CD4-positive, CD25-positive, alpha-beta regulatory T cell (primary cell): ENCODE measurements at places on chromosomes 4 and X.
A peak's percentile ranks its signal among the peaks of the same experiment; 100 is the strongest.

DNA sequence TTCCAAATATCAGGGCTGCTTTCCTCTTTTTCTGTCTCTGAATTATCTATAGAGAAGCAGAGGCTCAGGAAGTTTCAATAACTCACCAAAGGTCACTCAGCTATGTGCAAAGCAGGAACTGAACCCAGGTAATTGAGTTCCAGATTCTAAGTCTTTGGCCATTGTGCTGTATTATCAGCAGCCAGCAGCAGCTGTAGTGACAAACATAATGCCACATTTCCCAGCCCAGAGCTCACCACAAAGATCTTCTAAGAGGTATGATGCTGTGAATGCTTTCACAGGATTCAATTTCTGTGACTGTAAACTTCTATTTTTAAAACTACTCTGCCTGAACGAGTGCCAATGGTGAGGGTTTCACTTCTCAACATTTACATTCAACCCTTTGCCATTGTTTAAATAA, 56.4 kb downstream of the SPOCK3 start:
- H3K4me1 ChIP-seq, result no peaks in the 10 kb centered on the region
- no peak overlapping the region for H3K4me3 ChIP-seq
- H3K27me3 ChIP-seq, result no peaks in the 10 kb centered on the region
- no peak for DNase-seq

- no peak overlapping the region for H3K27ac ChIP-seq
- H3K4me3 ChIP-seq, result no peak overlapping the region
- DNase-seq, result no peak
- no peaks in the 10 kb centered on the region for H3K36me3 ChIP-seq
Observed at GRCh38 chr4:82232891-82233290, 140.9 kb downstream of the HNRNPD start.

GRCh38 chrX:132442691-132443090, 46.1 kb downstream of the MBNL3 start:
- H3K4me3 ChIP-seq, result no peak overlapping the region
- H3K36me3 ChIP-seq, result no peaks in the 10 kb centered on the region
- H3K27ac ChIP-seq, result no peak overlapping the region

DNA sequence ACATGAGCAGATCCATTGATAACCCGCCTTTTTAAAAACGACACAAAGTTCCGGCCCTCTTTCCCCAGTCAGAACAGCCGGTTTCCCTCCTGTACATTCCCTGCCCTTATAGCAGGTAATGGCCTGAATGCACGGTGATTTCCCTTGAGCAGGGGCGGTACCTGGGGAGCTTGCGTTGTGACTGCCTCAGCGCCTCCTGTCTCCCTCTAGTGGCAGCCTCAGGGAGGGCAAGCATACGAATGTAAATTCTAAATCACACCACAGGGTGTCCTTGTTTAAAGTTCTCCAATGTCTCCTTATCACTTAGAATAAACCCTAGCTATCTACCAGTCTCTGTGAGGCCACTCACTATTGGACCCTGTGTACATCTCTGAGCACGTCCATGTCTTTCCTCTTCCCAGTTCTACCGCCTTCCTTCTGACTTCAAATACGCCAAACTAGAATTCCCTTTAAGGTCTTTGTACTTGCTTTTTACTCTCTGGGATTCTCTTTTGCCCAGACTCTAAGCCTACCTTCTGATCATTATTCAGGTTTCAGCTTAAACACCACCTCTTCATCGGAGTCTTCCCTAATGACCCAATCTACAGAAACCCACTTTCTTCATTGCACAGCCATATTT, 18.4 kb upstream of the LDB2 start:
- H3K36me3 ChIP-seq, result no peaks in the 10 kb centered on the region
- H3K4me1 ChIP-seq, result no peaks in the 10 kb centered on the region
- H3K4me3 ChIP-seq, result no peak overlapping the region
- no peaks in the 10 kb centered on the region for H3K27me3 ChIP-seq
- H3K27ac ChIP-seq, result no peak overlapping the region

- H3K4me3 ChIP-seq, result no peak overlapping the region
- H3K36me3 ChIP-seq, result no peaks in the 10 kb centered on the region
- no peak overlapping the region for H3K27ac ChIP-seq
Observed at GRCh38 chrX:40462795-40463194, 118.0 kb upstream of the ATP6AP2 start.

GRCh38 chrX:118623062-118623461, 104.3 kb upstream of the IL13RA1 start:
- H3K27me3 ChIP-seq, result no peaks in the 10 kb centered on the region
- peaks cover 70% of the 10 kb centered on the region for H3K36me3 ChIP-seq
- H3K4me3 ChIP-seq, result no peak overlapping the region
- no peaks in the 10 kb centered on the region for H3K4me1 ChIP-seq

DNA sequence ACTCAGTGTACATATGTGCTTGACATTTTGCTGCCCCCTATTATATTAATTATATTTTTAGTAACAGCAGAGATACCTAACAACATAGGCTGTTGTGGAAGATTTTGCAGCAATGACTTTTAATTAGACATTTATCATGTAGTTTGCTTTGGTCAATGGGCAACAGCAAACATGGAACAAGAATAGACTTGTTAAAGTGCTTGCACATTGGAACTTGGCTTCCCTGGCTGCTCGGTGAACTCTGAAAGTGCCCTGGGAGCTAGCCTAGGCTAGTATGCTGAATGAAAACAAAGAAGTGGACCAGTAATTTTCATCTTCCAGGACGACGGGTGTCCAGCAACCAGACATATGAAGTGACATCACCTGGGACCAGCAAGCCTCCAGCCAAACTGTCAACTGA, 1157.1 kb downstream of the ARAP2 start:
- DNase-seq, result no peak
- H3K27ac ChIP-seq, result no peak overlapping the region
- no peaks in the 10 kb centered on the region for H3K4me1 ChIP-seq
- no peak overlapping the region for H3K4me3 ChIP-seq

GRCh38 chrX:23559975-23560374, 107.3 kb upstream of the PRDX4 start:
- H3K36me3 ChIP-seq, result no peaks in the 10 kb centered on the region
- no peak overlapping the region for H3K27ac ChIP-seq
- no peaks in the 10 kb centered on the region for H3K27me3 ChIP-seq
- H3K4me1 ChIP-seq, result no peaks in the 10 kb centered on the region

DNA sequence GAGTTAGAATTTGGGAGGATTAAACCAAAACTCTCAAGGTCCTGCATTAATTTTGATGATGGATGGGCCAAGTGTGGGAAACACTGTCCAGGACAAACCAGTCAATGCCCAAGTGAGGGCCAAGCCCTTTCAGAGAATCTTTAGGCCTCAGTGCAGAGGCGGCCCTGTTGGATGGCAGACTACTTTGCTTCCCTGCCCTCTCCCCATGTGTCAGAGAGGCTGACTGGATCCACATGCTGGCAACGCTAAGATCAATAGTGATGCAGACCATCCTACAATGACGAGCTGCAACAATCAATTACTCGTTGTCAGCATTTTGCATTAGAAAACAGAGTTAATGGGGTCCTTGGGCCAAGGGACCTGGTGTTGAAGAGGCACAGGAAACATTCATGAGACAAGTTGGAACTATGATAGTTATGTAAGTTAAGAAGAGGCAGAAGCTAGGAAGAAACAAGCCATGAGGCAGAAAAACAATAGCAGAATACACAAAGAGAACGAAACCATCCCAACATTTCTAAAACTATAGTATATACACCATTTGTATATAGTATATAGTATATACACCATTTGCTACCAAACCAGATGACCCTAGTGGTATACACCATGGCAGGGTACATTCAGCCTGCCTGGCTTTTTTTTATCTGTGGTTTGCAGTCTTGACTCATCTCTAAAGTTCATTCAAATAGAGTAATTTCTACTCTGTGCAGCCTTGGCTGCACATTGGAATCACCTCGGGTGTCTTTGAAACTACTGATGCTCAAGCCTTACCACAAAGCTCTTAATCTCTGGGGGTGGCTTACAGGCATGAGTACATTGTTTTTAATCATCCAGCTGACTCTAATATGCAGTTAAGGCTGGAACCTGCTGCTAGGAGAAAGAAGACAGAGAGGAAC, 147.7 kb upstream of the GYPA start:
- no peak overlapping the region for H3K4me3 ChIP-seq
- H3K27me3 ChIP-seq, result no peaks in the 10 kb centered on the region
- no peaks in the 10 kb centered on the region for H3K4me1 ChIP-seq
- no peaks in the 10 kb centered on the region for H3K36me3 ChIP-seq
- no peak for DNase-seq
- H3K27ac ChIP-seq, result no peak overlapping the region

- DNase-seq, result no peak
- no peaks in the 10 kb centered on the region for H3K36me3 ChIP-seq
- H3K27ac ChIP-seq, result no peak overlapping the region
- no peaks in the 10 kb centered on the region for H3K27me3 ChIP-seq
- H3K4me1 ChIP-seq, result no peaks in the 10 kb centered on the region
Observed at GRCh38 chr4:73034896-73035295, 34.6 kb downstream of the COX18 start.

GRCh38 chrX:19990151-19990555, 708 bp downstream of the BCLAF3 start:
- no peak for DNase-seq
- peaks cover 7% of the 10 kb centered on the region for H3K4me1 ChIP-seq
- H3K27me3 ChIP-seq, result no peaks in the 10 kb centered on the region
- H3K4me3 ChIP-seq, result peak overlapping the region; percentile 83

- no peaks in the 10 kb centered on the region for H3K27me3 ChIP-seq
- H3K4me3 ChIP-seq, result no peak overlapping the region
- no peaks in the 10 kb centered on the region for H3K4me1 ChIP-seq
- H3K36me3 ChIP-seq, result no peaks in the 10 kb centered on the region
- no peak for DNase-seq
Observed at GRCh38 chrX:40132751-40133150, 35.0 kb upstream of the BCOR start.

DNA sequence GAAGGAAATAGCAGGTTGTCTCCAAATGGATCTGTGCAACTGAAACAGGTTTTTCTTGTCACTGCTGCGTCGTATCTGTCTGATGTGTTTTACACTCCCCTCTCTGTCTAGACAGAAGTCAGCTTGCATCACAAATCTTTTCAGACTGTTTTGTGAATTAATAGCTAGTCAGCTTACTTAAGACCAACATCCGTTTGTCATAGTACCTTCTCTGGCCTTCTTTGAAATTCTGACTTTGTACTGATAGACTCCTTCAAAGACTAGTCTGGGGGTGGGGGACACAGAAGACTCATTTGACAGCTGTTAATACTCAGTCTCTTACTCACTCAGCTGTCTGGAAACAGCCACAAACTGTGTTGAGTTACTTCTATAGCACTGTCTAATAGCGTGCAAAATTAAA, 197.8 kb downstream of the PALLD start:
- H3K4me1 ChIP-seq, result no peaks in the 10 kb centered on the region
- H3K36me3 ChIP-seq, result no peaks in the 10 kb centered on the region
- H3K4me3 ChIP-seq, result no peak overlapping the region
- no peak for DNase-seq

DNA sequence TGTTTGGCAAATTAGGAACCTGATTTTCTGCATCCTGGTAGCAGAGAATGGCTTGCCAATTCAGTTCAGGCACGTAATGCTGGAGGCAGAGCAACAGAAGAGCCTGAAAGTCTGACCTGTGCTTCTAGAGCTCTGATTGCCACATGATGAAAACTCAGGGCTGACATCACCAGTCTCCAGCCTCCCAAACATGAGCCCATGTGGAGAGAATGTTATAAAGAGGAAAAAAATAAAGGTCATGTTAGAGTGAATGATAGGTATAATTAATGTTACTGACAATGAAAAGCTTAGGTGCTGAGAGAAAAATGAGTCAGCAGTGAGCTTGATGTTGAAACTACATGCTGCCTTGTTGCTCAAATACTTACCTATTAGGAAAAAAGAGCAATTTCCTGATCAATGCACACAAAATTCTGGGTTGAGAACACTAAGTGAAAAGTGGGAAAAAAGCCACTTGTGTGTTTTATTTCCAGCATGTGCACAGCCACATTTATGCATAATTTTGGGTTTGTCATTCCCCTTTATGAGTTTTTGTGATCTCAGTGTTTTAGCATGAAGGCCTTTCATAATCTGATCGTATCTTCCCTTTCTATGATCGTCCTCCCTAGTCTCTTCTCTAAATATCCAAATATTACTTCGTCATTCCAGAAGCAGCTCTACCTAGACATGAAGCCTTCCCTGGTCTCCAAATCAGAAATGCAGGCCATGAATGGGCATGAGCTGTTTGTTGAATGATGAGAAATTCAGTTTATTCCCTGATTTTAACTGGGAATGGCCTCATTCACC, 113.3 kb upstream of the CPEB2 start:
- no peaks in the 10 kb centered on the region for H3K27me3 ChIP-seq
- H3K27ac ChIP-seq, result no peak overlapping the region
- no peak for DNase-seq

GRCh38 chr4:166399021-166399420, 526.0 kb downstream of the TLL1 start:
- no peak for DNase-seq
- no peaks in the 10 kb centered on the region for H3K27me3 ChIP-seq
- no peaks in the 10 kb centered on the region for H3K36me3 ChIP-seq
- H3K4me3 ChIP-seq, result no peak overlapping the region
- no peak overlapping the region for H3K27ac ChIP-seq

- H3K27me3 ChIP-seq, result no peaks in the 10 kb centered on the region
- no peak overlapping the region for H3K27ac ChIP-seq
- H3K4me3 ChIP-seq, result no peak overlapping the region
- DNase-seq, result no peak
Observed at GRCh38 chrX:15014281-15014680, 141.1 kb downstream of the MOSPD2 start.

DNA sequence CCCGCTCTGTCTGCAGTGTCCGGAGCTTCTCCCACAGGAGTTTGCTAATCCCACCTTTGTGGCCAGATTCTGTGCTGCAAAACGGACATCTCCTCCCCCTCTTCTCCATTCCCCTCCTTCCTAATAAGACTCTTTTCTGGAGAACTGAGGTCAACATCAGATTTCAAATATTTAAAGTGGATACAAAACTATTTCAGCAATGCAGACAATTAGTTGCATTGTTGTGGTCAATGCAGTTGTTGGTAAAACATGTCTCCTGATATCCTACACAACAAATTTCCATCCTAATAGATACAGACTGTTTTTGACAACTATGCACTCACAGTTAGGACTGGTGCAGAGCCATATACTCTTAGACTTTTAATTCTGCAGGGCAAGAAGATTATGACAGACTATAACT, 5.1 kb upstream of the MCUB start:
- H3K4me1 ChIP-seq, result peaks cover 11% of the 10 kb centered on the region
- no peak for DNase-seq
- no peak overlapping the region for H3K27ac ChIP-seq
- H3K4me3 ChIP-seq, result no peak overlapping the region

- H3K4me3 ChIP-seq, result no peak overlapping the region
- H3K27me3 ChIP-seq, result no peaks in the 10 kb centered on the region
- no peak for DNase-seq
- no peaks in the 10 kb centered on the region for H3K36me3 ChIP-seq
Observed at GRCh38 chrX:53357799-53358530, 64.5 kb downstream of the SMC1A start.
